Activated CD4-positive, alpha-beta T cell treated with anti-CD3 and anti-CD28 coated beads, Interleukin-2, amount 50 U/mL, for 1 hour (primary cell): ENCODE measurements at places on chromosomes 5 and 9.
A peak's percentile ranks its signal among the peaks of the same experiment; 100 is the strongest.

GRCh38 chr5:116272281-116272941, 187.6 kb downstream of the COMMD10 start:
- no peak for DNase-seq

DNA sequence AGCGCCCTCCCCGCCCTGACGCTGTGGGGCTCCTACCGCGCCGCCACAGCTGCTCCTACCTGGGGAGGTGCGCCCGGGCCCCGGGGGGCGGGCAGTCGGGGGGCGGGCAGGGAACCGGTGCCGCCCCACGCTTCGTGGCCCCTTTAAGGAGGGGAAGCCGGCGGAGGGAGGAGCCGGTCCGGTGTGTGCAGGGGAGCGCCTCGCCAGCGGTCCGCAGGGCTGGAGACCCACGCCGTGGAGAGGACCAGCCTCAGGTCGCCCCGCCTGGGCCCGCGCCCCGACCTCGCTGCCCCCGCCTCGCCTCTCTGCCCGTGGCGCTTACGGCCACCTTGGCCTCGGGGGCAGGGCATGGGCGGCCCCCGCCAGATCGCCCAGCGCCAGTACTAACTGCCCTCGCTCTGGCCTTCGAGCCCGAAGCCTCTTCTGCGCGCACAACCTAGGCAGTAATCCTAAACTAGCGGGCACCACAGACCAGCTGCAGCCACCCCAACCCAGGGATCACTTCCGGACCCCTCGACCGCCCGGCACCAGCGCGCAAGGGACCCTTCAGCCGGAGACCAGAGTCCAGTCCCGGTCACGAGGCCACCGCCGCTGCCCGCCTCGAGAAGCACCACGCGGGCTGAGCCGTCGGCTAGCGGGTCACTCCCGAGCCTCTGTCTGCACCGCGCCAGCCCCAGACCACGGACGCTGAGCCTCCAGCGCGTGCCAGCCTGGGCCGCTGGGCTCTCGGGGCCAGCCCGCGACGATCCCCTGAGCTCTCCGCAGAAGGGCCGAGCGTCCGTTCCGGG, at the start of gene FOXE1:
TSS of gene FOXE1 (plus strand) at position 171 of the 788 bp plus-strand sequence. CDS start 689 bp downstream, outside the sequence.
- no peak for DNase-seq

- no peak for DNase-seq
Observed at GRCh38 chr9:6152788-6153187, 62.8 kb upstream of the IL33 start.

- DNase-seq = no peak
Observed at GRCh38 chr5:75364571-75365280, 27.7 kb downstream of the HMGCR start.

DNA sequence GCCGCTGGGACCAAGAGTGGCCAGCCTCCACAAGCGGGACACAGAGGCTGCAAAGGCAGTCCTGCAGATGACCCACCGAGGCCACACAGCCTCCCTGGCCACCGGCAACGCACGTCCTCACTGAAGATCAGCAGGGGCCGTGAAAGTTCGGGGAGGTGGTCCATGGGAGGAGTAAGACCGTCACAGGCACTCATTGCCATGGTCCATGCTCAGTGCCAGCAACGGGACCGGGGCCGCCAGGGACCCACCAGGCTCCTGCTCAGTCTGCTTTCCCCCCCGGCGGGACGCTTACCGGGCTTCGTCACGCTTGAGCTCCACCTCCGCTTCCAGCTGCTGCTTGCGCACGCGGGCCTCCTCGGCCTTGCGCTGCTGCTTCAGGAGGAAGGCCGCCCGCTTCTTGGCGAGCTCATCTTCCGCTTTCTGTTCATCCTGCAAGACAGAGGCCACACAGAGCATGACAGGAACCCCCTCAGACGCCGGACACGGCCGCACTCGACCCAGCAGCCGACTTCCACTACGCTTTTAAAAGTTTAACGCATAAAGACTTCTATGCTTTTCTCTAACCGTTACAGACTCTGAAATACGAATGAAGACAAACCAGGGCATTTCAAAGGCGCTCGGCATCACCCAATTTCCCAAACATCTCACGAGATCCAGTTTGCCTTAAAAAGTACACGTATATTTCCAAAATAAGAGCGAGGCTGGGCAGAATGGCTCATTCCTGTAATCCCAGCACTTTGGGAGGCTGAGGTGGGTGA, 88.4 kb downstream of the CAMSAP1 start:
- DNase-seq = no peak

- no peak for DNase-seq
Observed at GRCh38 chr9:121141306-121141705, 60.4 kb downstream of the RAB14 start.

- DNase-seq = no peak
Observed at GRCh38 chr5:135497971-135498636, 37.7 kb downstream of the NEUROG1 start.

DNA sequence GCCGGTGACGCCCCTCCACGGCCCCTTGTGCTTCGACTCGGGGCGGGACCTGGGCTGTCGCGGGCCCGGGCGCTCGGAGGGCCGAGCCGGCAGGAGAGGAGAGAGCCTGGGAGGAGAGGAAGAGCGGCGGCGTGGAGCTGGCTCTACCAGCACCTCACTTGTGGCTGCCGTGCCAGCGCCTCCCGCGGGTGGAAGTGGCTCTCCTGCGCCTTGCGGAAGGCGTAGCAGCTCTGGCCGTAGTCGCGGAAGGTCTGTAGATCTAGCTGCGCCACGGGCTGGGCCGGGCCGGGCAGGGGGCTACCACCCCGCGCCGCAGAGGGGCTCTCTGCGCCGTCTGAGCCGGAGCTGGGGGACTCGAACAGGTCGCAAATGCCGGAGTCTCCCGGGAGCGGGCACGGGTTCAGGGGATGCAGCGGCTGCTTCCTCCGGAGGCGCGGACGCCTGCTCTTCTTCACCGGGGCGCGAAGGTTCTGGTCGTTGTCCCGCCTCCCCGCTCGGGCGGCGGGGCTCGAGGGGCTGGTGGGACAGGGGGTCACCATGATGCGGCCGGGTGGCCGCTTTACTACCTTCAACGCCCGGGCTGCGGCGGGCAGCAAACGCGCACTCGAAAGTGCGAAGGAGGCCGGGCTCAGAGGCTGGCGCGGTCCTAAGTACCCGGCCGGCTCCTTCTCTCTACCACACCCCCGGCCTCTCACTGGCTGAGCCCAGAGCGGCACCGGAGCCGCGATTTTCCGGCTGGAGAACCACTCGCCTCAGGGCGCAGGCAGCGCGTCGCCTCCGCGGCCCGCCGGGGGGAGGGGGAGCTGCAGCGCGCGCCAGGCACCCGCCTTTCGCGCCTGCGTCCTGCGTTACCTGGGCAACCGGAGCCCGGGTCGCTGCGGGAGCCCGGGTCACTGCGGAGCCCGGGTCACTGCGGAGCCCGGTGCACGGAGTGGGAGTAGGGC, at the start of gene CCNO:
TSS of gene CCNO (minus strand) at position 624 of the 944 bp plus-strand sequence. CDS start at position 539, 85 bp downstream.
- DNase-seq = peak; percentile 57

- DNase-seq = no peak
Observed at GRCh38 chr5:168299372-168299771, 7.9 kb downstream of the WWC1 start.

GRCh38 chr9:27337236-27337635, 40.3 kb upstream of the EQTN start:
- DNase-seq = no peak

DNA sequence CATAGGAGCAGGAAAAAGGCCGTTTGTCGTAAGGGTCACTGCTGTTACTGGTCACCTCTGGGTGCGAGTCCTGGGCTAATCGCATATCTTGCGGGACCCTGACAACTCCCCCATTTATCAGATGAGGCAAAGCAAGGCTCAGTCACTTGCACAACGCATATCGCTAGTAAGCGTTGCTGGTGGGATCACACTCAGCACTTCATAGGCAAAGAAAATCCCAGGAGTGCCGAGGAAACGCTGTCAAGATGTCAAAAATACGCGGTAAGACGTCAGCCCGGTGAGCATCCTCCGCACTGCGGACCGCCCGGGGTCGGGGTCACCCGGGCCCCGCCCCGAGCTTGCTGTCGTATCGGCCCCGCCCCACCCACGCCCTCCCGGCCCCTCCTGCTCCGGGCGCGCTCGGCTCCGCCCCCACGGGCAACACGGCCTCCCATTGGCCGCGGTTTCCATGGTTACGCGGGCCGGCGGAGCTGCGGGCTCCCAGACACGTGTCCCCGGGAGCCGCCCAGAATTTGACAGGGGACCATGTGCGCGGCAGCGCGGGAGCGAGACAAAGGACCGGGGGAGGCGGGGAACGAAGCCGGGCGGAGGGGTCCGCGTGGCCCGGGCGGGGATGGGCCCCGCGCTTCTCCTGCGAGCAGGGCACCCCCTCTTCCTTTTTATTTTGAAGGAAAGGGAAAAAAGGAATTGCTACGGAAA, 80.2 kb upstream of the IER5L start:
- peak; percentile 90 for DNase-seq

DNA sequence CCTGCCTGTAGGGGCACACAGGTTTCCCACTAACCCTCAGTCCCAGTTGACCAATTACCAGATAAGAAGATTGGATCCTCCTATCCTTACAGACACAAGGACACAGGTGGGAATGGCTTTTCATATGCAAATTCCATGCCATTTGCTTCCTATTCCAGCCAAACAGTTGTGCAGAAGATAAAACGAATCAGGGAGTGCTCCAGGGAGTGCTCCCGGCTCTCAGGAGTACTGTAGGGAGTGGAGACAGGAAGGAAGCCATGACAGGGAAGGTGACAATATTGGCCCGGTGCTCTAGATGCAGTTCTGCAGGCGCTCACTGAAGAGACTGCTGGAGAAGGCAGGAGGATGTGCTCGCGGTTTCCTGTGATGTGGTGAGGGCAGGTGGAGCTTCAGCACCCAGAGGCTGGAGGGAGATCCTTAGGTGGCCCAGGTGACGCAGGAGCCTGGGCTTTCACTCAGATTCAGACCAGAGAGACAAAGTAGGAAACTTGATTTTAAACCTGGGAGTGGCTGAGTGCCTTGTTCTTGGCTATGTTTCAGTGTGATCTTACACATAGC, 260.0 kb downstream of the AUH start:
- DNase-seq = peak; percentile 73

DNA sequence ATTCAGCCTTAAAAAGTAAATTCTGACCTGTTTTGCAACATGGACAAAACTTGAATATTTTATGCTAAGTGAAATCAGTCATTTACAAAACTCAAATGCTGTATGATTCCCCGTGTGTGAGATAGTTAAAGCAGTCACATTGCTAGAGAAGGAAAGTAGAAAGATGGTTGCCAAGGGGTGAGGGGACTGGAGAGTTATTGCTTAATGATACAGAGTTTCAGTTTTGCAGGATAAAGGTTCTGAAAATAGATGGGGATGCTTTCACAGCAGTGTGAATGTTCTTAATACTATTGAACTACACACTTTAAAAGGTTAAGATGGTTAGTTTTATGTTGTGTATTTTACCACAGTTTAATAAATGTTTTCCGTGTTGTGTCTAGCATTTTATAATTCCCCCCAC, 51.2 kb downstream of the SGCD start:
- no peak for DNase-seq

DNA sequence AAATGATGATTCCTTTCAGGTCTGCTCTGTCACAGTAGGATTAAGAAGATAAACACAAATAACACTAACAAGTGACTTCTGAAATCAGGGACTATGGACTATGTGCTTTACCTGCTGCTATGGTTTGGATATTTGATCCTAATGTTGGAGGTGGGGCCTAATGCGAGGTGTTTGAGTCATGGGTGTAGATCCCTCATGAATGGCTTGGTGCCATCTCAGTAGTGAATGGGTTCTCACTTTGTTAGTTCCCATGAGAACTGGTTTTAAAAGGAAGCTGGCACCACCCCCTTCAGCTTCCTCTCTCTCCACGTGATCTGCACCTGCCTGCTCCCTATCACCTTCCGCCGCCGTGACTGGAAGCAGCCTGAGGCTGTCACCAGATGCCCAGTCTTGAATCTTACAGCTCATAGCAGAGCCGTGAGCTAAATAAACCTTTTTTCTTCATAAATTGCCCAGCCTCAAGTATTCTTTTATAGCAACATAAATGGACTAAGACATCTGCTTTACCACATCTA, 3.3 kb downstream of the PPIC start:
- no peak for DNase-seq

DNA sequence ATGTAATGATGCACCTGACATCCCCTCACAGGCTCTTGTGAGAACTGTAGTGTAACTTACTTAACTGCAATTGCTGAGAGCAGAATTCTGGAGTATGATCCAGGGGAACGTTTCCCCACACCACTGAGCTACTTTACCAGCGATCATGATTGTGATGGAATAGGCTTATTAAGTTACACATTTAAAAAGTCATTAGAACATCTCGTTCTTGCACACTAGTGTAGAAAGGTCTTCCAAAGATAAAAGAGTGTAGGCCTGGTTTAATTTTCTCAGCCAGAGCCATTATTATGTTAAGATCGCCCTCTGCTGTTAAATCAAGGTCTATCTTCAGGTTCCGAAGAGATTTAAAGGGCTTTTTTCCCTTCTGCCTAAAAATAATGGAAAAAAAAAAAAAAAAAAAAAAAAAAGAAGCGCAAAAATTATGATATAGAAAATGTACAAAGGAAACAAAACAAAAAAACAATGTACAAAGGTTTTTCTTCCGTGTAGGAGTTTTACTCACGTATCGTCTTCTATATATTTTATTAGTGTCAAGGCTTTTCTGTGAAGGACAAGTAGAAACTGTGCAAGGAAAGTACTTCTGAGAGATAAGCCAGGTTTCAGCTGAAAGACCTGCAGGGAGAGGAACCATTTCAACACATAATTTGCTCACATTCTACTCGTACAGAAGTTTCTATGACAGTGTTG, 18.6 kb upstream of the MOB3B start:
- DNase-seq = no peak

DNA sequence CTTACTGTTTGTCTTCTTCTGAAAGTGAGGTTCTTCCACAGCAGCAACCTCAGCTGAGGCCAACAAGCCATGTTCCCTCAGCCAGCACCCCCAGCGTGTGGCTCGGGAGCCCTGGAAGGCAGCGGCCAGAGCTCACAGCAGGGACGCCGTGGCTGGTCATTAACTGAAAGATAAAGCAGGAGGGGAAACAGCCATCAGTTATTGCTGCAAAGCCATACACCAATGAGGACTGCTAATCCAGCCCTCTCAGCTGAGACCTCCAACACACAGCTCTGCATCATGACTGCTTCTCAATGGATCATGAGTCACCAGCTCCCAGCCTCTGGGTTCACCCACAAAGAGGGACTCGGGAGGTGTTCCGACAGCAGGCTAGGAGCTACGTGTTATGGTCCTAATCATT, 24.3 kb downstream of the ABCA1 start:
- DNase-seq = no peak

GRCh38 chr5:31771500-31771899, 132.6 kb downstream of the PDZD2 start:
- DNase-seq = no peak

DNA sequence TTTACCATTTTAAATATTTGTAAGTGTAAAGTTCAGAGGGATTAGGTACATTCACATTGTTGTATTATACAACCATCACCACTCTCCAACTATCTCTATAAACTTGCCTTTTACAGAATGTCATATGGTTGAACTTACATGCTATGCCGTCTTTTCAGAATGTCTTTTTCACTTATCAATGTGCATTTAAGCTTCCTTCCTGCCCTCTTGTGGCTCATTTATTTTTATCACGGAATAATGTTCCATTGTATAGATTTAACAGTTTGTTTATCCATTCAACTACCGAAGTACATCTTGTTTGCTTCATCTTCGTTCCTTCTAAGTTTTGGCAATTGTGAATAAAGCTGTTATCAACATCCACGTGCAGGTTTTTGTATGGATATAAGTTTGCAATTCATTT, 133.3 kb upstream of the C6 start:
- no peak for DNase-seq
